ENCODE measurements at places on chromosomes 6 and 20.

GRCh38 chr20:43458422-43458924 is 777 bp downstream of the SRSF6 start:
- DNase-seq: no peak

GRCh38 chr6:169587975-169588374 is 113.9 kb downstream of the WDR27 start:
- DNase-seq: no peak

GRCh38 chr6:69789578-69789977 is 7.2 kb downstream of the LMBRD1 start:
- no peak for DNase-seq

DNA sequence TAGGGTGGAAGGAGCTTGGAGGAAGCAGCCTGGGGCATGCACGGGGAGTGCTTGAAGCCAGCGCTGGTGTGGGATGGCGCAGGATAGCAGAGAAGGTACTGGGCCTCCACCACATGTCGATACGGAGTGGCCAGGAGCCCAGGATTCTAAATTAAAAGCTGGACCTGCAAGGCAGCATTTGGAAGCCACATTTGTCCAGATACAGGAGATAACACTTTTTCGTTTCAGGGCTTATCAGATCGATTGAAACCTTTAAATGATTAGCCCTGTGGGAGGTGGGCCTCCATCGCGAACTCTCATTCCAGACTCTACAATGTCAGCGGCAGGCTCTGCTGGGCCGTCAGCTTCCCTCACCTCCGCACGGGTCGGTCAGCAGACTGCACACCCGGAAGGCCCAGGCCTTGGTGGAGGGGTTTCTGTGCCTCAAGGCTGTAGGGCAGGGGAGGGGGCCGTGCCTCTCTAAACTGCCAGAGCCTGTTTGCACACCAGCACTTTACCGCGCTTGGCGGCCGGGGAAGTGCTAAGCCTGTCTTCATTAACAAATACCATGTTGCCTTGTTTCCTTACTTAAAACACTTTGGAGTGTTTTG is 17.9 kb downstream of the EDN3 start:
- no peak for DNase-seq

GRCh38 chr20:37526839-37527637 is 638 bp downstream of the BLCAP start:
- peak; percentile 53 for DNase-seq

DNA sequence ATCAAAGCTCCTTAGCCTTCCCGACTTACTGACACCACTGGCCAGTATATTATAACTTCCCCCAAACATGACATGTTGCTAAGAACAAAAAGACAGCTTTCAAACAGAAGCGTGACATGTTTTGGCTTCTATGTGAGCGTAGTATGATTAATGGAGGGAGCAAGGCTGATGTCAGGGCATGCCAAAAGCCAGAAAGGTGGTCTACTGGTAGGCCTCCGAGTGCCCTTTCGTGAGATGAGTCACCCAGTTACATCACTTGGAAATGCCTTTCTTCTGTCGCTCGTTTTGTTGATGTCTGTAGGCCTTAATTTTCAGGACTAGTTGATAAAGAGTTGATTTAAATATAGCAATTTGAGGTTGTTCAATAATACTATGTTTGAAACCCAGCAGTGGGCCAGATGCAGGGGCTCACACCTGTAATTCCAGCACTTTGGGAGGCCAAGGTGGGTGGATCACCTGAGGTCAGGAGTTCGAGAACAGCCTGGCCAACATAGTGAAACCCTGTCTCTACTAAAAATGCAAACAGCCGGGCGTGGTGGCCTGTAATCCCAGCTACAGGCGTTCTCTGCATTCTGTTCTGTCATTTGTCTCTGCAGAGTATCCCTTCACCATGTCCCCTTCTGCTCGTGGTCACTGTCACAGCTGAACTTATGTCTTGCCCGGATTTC is 53.3 kb downstream of the CNKSR3 start:
- DNase-seq: peak; percentile 97

DNA sequence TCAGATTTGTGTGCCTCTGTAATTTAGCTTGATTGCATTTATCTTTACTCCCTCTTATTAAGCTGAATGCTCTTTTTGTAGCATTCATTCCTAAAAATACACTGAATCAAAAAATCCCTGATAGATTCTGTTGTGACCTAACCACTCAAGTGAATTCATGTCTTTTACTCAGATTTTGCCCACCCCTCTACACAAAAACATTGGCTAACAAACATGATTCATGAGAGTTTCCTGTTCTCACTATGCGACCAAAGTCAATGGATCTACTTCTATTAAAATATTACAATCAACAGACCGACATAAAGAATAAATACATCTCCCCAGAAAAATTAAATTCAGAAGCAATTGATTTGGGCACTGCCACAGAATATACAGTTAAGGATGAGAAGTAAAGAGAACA is 99.5 kb upstream of the THEMIS start:
- no peak for DNase-seq

Data from M059J (cell line).